Right lung (tissue), 10 donors: ENCODE measurements at places on chromosomes 7 and 10. TPM values are rescaled to one million over a fixed set of nuclear protein-coding genes. Genes with fewer than 3 reads are reported as not detected.

ACBD5 gene
- polyA plus RNA-seq: 22.7 TPM

GRCh38 chr7:100711369-100711768, 5.4 kb downstream of the POP7 start:
- no peak for DNase-seq

BRAF gene
- polyA plus RNA-seq: 27.9 TPM

GRCh38 chr10:117619223-117619622, 76.7 kb downstream of the EMX2 start:
- no peak for DNase-seq

DNA sequence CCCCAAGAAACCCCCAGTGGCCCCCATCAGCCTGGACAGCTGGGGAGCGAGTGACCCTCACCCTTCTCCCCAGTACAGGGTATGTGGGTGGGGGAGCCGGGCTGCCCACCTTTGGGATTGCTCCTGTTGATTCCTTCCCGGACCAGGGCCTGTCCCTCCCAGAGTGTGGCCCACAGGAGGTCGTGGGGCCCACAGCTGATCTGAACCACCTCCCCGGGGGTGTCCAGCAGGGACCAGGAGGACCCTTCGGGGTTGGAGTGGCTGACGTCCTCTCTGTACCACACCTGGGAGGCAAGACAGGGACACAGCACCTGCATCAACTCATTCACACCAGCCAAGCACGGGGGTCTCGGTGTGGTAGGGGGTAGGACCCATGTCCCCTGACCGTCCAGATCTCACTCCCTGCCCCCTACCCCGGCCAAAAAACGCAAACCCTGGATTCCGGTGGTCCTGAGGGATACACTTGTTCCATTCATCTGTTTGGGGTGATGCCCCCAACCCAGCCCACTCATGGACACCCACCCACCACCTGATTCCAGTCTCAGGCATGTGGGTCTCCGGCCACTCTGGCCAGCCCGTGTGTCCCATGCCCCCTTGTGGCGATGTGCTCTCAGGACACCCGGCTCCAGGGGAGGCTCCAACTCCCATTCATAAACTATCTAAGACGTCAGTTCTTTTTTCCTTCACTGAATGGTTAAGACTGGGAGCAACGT, 10.9 kb downstream of the TECPR1 start:
- no peak for DNase-seq
